Breast epithelium (tissue), 4 donors: ENCODE measurements at places on chromosomes 13 and 19. TPM values are rescaled to one million over a fixed set of nuclear protein-coding genes. Genes with fewer than 3 reads are reported as not detected.

The HSD17B14 gene
- 14.6 TPM for total RNA-seq

The USPL1 gene
- total RNA-seq: 40.0 TPM

The KCNC3 gene
- 0.32 TPM for total RNA-seq

GRCh38 chr13:99800011-99800410 is 171.6 kb downstream of the ZIC5 start:
- H3K4me3 ChIP-seq: no peak overlapping the region
- no peaks in the 10 kb centered on the region for H3K4me1 ChIP-seq
- no peaks in the 10 kb centered on the region for H3K27me3 ChIP-seq
- H3K27ac ChIP-seq: no peak overlapping the region
- no peaks in the 10 kb centered on the region for H3K36me3 ChIP-seq

- no peaks in the 10 kb centered on the region for H3K27me3 ChIP-seq
- no peak overlapping the region for H3K27ac ChIP-seq
- H3K36me3 ChIP-seq: no peaks in the 10 kb centered on the region
- no peak overlapping the region for H3K4me3 ChIP-seq
- no peak for DNase-seq
Observed at GRCh38 chr19:30017172-30017571, 75.1 kb downstream of the URI1 start.

The PNMA8B gene
- 2.2 TPM for total RNA-seq

The CEACAM20 gene
- 0.33 TPM for total RNA-seq

DNA sequence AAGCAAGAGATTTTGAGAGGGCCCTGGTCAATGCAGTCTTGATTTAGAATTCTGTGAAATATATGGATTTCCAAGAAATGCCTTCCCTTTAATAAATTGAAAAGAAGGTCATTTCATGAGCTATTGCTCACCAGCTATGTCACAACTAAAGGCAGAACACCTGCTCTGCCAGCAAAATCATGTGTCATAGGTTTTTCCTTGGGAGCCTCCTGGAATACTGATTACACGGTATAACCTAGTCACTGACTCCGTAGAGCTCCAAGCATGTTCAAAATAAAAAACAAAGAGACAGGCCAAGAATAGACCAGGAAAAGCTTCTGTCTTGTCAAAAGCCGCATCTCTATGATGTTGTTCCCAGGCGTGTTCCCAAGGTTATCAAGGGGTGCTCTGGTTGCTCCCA is 45.5 kb downstream of the HSPH1 start:
- DNase-seq: no peak
- no peaks in the 10 kb centered on the region for H3K36me3 ChIP-seq
- H3K4me3 ChIP-seq: no peak overlapping the region
- no peak overlapping the region for H3K27ac ChIP-seq

The KL gene
- total RNA-seq: 2.9 TPM

DNA sequence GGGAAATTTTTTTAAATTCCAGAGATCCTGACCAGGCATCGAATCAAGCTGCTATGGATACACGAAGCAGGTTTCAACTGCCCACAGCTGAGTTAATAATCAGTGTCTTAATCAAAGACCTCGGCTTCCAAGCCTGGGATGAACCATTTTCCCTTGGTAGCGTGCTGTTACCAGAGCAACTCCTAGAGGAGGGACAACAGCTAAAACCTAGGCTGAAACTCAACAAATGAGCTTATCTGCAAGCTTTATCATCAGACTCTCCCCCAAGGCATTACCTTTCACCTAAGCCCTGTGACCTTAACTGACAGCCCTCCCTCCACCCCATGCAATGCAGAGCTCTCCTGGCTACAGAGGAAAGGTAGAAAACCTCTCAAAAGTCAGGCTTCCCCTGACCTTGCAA is 39.7 kb downstream of the RCBTB1 start:
- DNase-seq: no peak
- no peaks in the 10 kb centered on the region for H3K36me3 ChIP-seq
- no peak overlapping the region for H3K27ac ChIP-seq
- no peaks in the 10 kb centered on the region for H3K27me3 ChIP-seq

GRCh38 chr13:38897521-38897920 is 93.1 kb downstream of the STOML3 start:
- H3K36me3 ChIP-seq: no peaks in the 10 kb centered on the region
- DNase-seq: no peak
- H3K27ac ChIP-seq: no peak overlapping the region
- no peaks in the 10 kb centered on the region for H3K27me3 ChIP-seq
- H3K4me3 ChIP-seq: no peak overlapping the region

DNA sequence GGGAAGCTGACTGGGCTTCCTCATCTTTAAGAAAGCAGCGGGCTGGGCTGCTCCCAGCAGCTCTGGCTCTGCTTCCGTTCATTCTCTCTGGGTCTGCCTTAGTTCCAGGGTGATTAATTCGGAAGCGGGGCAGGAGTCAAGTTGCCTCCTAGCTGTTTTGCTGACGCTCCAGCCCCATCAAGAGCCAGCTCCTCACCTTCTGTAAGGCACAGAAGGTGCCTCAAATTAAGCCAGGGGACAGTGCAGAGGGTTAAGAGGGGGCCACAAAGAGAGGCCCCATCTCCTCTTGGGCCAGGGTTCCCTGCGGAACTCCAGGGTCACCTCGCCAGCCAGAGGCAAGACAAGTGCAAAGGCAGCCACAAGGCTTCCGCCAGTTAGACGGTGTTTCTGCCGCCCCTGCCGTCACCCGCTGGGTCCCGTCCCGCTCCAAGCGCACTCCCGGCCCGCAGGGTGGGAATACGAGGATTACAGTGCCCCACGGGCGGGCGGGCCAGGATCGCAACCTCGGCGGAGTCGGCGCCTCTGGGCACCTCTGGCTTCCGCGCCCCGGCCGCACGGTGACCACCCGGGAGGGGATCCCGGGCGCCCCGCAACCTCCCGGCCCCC is 508 bp downstream of the SLC15A1 start:
- no peaks in the 10 kb centered on the region for H3K36me3 ChIP-seq
- peak overlapping the region; percentile 72 for H3K4me3 ChIP-seq
- H3K4me1 ChIP-seq: no peaks in the 10 kb centered on the region
- no peak for DNase-seq
- H3K27ac ChIP-seq: no peak overlapping the region

DNA sequence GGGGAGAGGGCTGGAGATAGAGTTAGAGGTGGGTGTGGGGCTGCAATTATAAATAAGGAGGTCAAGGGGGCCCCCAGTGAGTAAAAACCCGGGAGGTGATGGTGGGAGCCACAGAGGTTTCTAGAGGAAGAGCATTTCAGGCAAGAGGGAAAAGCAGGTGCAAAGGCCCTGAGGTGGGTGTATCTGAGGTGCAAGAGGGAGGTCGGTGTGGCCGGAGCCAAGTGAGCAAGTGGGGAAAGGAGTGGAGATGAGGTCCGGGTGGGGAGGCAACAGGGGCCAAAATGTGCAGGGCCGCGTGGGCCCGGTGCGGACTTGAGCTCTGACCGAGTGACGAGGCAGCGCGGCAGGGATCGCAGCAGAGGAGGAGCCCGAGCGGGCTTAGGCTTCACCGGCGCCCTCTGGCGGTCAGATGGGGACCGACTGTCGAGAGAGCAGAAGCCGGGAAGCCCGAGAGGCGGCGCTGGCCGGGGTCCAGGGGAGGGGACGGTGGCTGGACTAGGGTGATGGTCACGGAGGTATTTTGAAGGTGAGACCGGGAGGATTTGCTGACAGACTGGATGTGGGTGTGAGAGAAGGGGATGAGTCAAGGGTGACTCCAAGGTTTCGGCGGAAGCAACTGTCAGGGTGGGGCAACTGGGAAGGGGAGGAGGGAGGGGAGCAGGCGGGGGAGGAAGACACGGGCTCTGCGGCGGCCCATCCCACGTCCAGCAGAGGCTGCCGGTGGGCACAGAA is 17.7 kb upstream of the SPACA4 start:
- H3K4me1 ChIP-seq: no peaks in the 10 kb centered on the region
- no peaks in the 10 kb centered on the region for H3K36me3 ChIP-seq
- H3K27me3 ChIP-seq: no peaks in the 10 kb centered on the region
- H3K27ac ChIP-seq: peak overlapping the region; percentile 2
- H3K4me3 ChIP-seq: peak overlapping the region; percentile 26
- peak; percentile 76 for DNase-seq

DNA sequence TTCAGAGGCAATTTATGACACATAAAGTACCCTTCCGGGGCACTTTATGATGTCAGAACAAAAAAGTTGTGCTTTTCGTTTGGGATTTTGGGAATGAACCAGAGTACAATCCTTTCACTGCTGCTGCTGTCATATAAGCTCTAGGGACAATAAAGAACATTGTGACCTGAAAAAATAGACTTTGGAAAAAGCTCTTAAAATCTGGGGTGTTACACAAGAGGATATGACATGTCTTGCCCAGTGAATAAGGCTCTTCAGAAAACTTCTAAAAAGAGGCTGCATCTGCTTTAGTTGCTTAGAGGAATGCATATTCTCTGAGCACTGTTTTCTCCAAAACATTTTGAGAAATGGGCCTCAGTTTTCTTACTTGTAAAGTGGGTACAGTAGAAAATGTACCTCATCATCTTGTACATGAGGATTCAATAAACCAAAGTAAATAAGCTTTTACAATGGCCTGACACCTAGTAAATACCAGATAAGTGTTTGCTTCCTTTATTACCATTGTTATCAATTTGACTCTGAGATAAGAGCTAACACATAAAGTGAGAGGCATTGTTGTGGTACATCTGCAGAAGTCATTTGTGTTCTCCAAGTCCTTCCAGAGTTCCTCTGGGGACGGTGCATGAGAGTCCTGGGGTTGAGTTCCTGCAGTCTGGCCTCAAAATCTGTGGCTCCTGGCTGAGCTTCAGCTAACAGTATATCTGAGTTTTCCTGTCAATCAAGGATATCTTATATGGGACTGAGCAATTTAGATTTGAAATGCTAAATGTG is 67.4 kb upstream of the EDNRB start:
- H3K27me3 ChIP-seq: no peaks in the 10 kb centered on the region
- H3K36me3 ChIP-seq: no peaks in the 10 kb centered on the region
- H3K4me3 ChIP-seq: no peak overlapping the region
- H3K4me1 ChIP-seq: no peaks in the 10 kb centered on the region
- DNase-seq: no peak

GRCh38 chr13:110024645-110024980 is 238.2 kb upstream of the IRS2 start:
- no peaks in the 10 kb centered on the region for H3K4me1 ChIP-seq
- no peak overlapping the region for H3K27ac ChIP-seq
- H3K27me3 ChIP-seq: no peaks in the 10 kb centered on the region
- no peak overlapping the region for H3K4me3 ChIP-seq
- DNase-seq: no peak

The GAPDHS gene
- not detected for total RNA-seq

DNA sequence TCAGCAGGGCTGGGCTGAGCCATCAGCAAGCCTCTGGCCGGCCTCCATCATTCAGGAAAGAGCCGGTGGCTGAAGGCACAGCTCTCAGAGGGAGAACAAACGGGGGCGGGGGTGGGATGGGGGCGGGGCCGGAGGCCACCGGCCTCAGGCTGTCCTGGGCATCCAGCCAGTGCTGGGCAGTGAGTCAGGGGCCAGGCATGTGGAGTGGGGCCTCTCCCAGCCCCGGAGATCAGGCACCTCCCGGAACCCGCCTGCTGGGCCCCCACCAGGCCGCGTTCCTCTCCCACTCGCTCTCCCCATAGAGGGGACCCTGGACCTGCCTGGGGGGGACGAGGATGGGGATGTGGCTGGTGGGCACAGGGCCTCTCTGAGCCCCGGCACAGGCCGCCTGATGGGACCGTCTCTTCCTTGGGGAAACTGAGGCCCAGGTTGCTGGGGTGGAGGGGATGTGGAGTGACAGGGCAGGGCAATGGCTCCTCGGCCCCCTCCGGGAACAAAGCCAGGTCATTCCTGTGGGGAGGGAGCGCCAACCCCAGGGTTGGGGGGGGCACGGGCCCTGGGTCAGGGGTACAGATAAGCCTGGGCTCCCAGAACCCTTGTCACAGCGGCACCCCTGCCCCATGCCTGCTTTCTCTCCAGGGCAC is 12.9 kb downstream of the SPC24 start:
- H3K36me3 ChIP-seq: no peaks in the 10 kb centered on the region
- H3K4me3 ChIP-seq: peak overlapping the region; percentile 55
- DNase-seq: peak; percentile 95
- H3K4me1 ChIP-seq: peaks cover 25% of the 10 kb centered on the region
- H3K27ac ChIP-seq: peak overlapping the region; percentile 98
- no peaks in the 10 kb centered on the region for H3K27me3 ChIP-seq

GRCh38 chr19:30450835-30451321 is 78.7 kb downstream of the ZNF536 start:
- H3K36me3 ChIP-seq: no peaks in the 10 kb centered on the region
- no peaks in the 10 kb centered on the region for H3K27me3 ChIP-seq
- no peaks in the 10 kb centered on the region for H3K4me1 ChIP-seq
- H3K27ac ChIP-seq: no peak overlapping the region

The C2CD4C gene
- total RNA-seq: 2.6 TPM

DNA sequence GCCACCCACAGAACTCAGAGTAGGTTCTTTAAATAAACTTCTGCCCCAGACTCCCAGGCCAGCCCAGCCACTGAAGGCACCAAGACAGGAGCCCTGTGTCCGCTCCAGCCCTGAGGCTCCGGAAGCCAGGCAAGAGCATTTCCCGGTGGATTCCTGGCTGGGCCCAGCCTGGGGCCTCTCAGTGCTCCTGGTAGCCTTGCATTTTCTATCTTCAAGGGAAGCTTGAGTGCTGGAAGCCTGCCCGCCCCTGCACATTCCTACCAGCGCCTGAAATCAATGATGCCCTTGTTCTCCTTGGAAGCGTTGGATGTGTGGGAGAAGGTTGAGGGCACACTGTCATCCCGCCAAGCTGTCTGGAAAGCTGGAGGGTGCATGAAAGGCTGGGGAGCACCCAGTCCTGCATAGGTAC is 70.3 kb downstream of the ALOX5AP start:
- no peak overlapping the region for H3K4me3 ChIP-seq
- no peaks in the 10 kb centered on the region for H3K27me3 ChIP-seq
- peak overlapping the region; percentile 88 for H3K27ac ChIP-seq
- peak; percentile 94 for DNase-seq
- H3K36me3 ChIP-seq: no peaks in the 10 kb centered on the region

DNA sequence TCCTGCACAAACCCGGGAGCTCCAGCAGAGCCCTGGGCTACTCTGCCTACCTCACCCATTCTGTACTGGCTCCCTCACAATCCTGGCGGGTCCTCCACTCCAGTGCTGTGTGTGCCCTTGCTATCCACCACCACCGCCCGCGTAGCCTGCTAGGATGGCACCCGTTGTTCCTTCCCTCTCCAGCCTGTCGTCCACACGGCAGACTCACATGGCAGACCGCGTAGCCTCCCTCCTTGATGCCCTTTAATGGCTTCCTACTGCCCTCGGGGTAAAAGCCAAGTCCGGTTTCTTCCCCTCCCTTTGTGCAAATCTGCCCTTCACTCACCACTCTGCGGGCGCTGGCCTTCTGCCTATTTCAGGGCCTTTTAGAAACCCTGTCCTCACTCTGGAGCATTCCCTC is 106.6 kb downstream of the RAB20 start:
- no peak for DNase-seq
- no peaks in the 10 kb centered on the region for H3K36me3 ChIP-seq
- H3K27ac ChIP-seq: no peak overlapping the region

- DNase-seq: no peak
- no peaks in the 10 kb centered on the region for H3K4me1 ChIP-seq
- H3K36me3 ChIP-seq: no peaks in the 10 kb centered on the region
- H3K27me3 ChIP-seq: no peaks in the 10 kb centered on the region
- H3K27ac ChIP-seq: no peak overlapping the region
Observed at GRCh38 chr13:78409172-78409571, 194.2 kb downstream of the POU4F1 start.
